ENCODE measurements at places on chromosomes 3 and 15. TPM values are rescaled to one million over a fixed set of nuclear protein-coding genes. Genes with fewer than 3 reads are reported as not detected.

Gene RPP14
- total RNA-seq = 18.2 TPM

DNA sequence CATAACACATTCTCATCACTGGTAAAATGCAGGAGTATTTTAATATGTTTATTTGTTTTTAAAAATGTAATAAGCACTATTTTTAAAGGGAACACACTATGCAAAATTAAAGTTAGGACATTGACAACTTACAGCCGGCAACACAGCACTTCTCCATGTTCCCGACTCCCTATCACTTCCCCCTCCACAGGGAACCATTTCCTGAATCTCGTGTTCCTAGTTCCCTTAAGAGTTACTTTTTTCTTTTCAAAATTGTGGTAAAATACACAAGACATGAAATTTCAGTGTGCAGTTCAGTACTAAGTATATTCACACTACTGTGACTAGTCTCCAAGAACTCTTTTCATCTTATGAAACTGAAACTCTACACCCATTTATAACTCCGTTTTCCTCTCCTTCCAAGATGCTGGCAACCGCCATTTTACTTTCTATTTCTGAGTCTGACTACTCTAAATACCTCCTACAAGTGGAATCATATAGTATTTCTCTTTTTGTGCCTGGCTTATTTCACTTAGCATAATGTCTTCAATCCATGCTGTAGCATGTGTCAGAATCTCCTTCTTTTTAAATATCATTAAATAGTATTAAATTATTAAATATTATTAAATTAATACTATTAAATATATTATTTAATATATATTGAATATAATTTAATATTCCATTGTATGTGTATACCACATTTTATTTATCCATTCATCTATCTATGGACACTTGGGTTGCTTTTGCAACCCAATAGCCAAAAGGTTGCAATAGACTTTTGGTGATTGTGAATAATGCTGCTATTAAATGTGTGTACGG, 25.9 kb upstream of the UBE2Q2 start:
- H3K36me3 ChIP-seq = no peaks in the 10 kb centered on the region
- H3K4me1 ChIP-seq = peaks cover 5% of the 10 kb centered on the region
- H3K27ac ChIP-seq = peak overlapping the region; percentile 53
- no peaks in the 10 kb centered on the region for H3K27me3 ChIP-seq
- peak; percentile 73 for DNase-seq
- peak overlapping the region; percentile 20 for H3K4me3 ChIP-seq

- no peak overlapping the region for H3K27ac ChIP-seq
- H3K4me3 ChIP-seq = no peak overlapping the region
- H3K27me3 ChIP-seq = no peaks in the 10 kb centered on the region
- no peaks in the 10 kb centered on the region for H3K4me1 ChIP-seq
- DNase-seq = no peak
Measured at GRCh38 chr3:95407709-95408463, 1345.0 kb downstream of the NSUN3 start.

GRCh38 chr3:18344306-18345014, 80.7 kb downstream of the SATB1 start:
- DNase-seq = no peak
- H3K4me3 ChIP-seq = no peak overlapping the region
- H3K4me1 ChIP-seq = no peaks in the 10 kb centered on the region
- no peak overlapping the region for H3K27ac ChIP-seq
- no peaks in the 10 kb centered on the region for H3K27me3 ChIP-seq

Gene NKIRAS1
- 23.0 TPM for total RNA-seq

DNA sequence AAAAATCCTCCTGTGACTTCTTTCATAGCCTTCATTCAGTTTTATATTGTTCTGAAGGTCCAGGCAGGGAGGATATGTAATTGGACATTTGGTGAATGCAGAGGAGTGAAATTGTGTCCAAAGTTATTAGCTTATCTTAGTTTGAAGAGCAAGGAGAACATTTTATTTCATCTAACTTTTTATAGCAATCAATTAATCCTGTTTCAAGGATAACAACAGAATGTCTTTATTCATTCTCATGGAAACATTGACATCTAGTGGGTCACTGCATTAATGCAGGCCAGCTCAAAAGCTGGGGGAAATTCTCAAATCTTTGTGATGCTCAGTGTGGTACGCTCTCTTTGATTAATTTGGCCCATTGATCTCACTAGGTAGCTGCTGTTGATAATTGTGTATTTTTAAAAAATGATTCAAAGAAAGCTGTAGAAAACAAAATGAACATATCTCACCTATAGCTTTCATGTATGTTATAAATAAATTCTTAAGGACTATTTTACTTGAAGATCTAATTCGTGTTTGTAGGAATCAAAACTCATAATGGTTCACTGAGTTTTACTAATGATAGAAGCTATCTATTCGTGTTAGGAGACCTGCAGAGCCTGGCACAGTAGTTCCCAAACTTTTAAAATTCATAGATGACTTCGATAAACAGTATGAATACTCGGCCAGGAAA, 150.8 kb upstream of the KCNMB2 start:
- peaks cover 14% of the 10 kb centered on the region for H3K4me1 ChIP-seq
- H3K4me3 ChIP-seq = no peak overlapping the region
- no peaks in the 10 kb centered on the region for H3K27me3 ChIP-seq
- H3K36me3 ChIP-seq = no peaks in the 10 kb centered on the region
- H3K27ac ChIP-seq = no peak overlapping the region

DNA sequence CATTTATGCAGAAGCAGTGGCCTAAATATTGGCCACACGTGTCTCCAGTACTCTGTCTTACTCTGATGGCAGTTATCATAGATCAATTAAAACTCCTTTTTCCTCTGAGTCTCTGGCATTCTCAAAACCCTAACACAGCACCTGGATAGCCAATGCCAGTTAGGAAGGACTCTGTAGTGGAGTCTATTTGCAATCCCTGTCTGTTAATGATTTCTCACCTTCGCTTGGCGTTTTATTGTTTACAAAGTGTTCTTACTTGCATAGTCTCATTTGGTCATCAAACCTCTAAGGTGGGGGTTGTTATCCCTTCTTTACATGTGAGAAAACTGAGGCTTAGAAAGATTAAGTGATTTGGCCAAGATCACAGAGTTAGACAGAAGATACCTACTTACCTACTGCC, 258.8 kb downstream of the IL5RA start:
- H3K27ac ChIP-seq = no peak overlapping the region
- H3K4me1 ChIP-seq = no peaks in the 10 kb centered on the region
- H3K36me3 ChIP-seq = no peaks in the 10 kb centered on the region
- no peak overlapping the region for H3K4me3 ChIP-seq
- no peaks in the 10 kb centered on the region for H3K27me3 ChIP-seq

DNA sequence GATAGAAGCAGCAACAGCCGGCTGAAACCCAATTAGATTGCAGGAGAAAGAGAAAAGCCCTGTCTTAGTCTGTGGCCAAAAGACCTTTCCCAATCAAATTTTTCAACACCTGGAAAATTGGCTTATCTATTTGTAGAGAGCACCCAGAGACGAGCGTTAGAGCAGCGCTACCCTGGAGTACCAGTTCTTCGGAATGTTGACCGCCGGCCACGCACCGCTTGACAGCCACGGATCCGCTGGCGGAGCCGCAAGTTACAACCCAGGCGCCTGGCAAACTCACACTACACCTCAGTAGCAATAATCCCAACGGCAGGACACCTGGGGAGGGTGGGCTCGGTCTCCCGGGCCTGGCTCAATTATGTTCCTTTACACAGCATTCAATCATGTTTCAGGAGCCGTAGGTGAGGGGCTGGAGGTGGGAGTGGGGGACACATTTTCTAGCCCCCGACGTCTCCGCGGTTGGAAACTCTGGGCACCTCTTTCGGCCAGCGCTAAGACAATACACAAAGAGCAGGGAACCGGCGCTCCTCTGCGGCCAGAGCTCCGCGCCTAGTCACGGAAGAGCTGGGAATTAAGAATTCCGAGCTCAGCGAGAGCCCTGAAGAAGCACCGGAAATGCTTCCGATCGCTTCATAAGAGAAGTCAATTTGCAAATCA, 1.2 kb downstream of the MB21D2 start:
- peaks cover 30% of the 10 kb centered on the region for H3K4me1 ChIP-seq
- DNase-seq = no peak
- no peaks in the 10 kb centered on the region for H3K27me3 ChIP-seq
- no peaks in the 10 kb centered on the region for H3K36me3 ChIP-seq
- H3K27ac ChIP-seq = peak overlapping the region; percentile 86
- H3K4me3 ChIP-seq = peak overlapping the region; percentile 61

Gene CLASP2
- 67.4 TPM for total RNA-seq

DNA sequence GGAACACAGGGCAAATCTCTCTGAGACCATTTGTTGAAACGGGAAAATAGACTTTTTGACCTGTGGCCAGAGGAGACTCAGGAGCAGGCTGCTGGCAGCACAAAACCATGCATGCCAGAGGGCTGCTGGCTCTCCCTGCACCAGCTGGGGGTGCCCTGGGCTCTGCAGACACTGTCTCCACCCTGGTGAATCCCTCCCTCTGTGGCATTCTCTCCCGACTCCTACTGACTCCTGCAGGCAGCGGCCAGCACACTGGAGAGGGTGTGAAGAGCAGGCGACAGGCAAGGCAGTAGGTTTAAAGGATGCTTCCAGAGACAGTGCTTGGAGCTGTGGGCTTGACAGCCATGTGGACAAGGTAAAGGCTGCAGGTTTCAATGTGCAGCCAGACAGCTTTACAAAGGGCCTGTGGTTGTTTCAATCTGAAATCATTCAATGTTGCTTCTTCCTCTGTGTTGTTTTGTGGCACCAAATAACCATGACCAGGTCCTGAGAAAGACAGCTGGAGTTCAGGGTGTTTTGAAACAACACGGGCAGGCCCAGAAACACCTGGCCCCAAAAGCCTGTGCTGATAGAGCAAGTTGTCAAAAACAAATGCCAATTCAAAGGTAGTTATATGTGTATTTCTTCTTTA, 431.0 kb upstream of the ATP10A start:
- H3K27ac ChIP-seq = no peak overlapping the region
- no peaks in the 10 kb centered on the region for H3K4me1 ChIP-seq
- no peaks in the 10 kb centered on the region for H3K27me3 ChIP-seq
- no peak overlapping the region for H3K4me3 ChIP-seq

DNA sequence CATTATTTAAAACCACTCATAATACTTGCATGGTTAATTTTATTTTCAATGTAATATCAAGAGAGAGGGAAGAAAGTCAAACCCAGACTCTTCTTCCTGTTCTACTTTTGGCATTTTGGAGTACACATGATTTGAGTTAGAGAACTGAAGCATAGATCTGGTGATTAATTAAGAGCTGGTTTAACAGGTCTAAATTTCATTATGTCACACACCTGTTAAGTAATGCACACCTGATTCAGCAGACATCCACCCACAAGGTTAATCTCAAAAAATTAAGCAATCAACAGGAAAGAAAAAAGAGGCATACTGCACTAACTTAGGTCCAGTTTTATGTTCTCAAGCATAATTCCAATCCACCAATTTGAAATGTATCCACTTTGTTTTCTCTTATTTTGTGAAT, 101.1 kb upstream of the ICE2 start:
- no peak overlapping the region for H3K4me3 ChIP-seq
- H3K4me1 ChIP-seq = peaks cover 8% of the 10 kb centered on the region
- DNase-seq = no peak
- H3K27ac ChIP-seq = no peak overlapping the region
- H3K27me3 ChIP-seq = no peaks in the 10 kb centered on the region

GRCh38 chr15:100980410-100981046, 61.4 kb downstream of the LRRK1 start:
- H3K27ac ChIP-seq = no peak overlapping the region
- no peak overlapping the region for H3K4me3 ChIP-seq
- no peaks in the 10 kb centered on the region for H3K36me3 ChIP-seq
- DNase-seq = no peak
- H3K4me1 ChIP-seq = no peaks in the 10 kb centered on the region

DNA sequence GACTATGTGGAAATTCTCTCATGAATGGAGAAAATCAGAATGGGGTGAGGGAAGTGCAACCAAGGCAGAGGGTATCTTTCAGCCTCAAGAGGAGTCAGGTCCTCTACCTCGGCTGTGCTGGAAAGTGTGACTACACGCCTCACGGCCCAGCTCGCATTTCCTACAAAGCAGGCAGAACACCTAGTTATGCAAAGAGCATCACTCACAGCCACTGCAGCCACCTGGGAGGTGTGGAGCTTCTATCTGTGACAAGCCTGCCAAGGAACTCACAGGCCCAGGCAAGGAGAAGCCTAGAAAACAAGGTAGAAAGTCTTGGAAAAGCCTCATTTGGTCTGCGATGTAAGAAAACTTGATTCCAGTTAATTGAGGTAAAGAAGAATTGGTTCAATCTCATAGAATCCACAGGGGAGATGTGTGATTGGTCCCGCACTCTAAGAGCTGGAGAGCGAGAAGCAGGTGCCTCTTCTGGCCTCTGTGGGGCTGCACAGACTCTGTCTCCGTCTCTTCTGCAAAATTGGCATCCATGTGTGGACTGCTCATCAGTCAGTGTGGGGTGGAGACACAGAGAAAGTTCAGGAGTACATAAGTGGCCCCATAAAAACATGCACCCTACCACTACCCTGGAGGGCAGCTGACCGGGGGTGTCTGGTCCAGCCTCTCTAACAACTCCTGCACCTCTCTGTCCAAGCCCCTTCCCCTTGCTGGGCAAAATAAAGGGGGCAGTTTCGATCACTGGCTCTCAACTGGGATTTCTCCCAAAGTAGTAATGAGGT, 76.8 kb downstream of the TAMM41 start:
- no peaks in the 10 kb centered on the region for H3K36me3 ChIP-seq
- H3K27ac ChIP-seq = no peak overlapping the region
- no peaks in the 10 kb centered on the region for H3K4me1 ChIP-seq
- no peak overlapping the region for H3K4me3 ChIP-seq
- no peak for DNase-seq
- H3K27me3 ChIP-seq = no peaks in the 10 kb centered on the region

DNA sequence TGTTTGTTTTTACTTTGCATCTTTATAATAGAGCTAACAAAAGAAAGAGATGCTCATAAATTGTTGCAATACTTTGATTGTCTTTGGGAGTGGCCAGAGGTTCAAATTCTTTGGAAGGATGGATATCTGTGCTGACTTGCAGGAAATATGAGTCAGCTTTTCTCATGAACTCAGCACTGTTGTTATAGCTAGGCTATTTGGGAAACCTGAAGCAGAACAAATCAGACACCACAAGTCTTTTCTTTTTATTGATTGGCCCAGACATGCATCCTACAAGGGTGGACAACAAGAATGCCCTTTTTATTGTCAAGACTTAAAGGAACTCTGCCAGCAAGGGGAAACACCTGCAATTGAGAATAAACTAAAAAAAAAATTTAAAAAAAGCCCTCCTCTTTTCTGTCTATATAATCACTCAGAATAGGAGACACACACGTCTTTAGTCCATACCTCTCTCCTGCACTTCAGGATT, 4.6 kb upstream of the DENND4A start:
- peak; percentile 28 for DNase-seq
- H3K4me1 ChIP-seq = peaks cover 10% of the 10 kb centered on the region
- no peak overlapping the region for H3K4me3 ChIP-seq
- no peaks in the 10 kb centered on the region for H3K27me3 ChIP-seq
- no peaks in the 10 kb centered on the region for H3K36me3 ChIP-seq
- H3K27ac ChIP-seq = no peak overlapping the region

Measured in A673 (cell line).